ENCODE measurements at places on chromosomes 16 and 17.

GRCh38 chr16:19382887-19383816, 34.5 kb upstream of the TMC5 start:
- no peak for DNase-seq

- no peak for DNase-seq
Observed at GRCh38 chr16:7953360-7953759, 620.7 kb downstream of the RBFOX1 start.

- no peak for DNase-seq
Observed at GRCh38 chr16:78659216-78659615, 559.8 kb downstream of the WWOX start.

GRCh38 chr17:74514632-74515334, 16.5 kb downstream of the CD300LB start:
- peak; percentile 75 for DNase-seq

DNA sequence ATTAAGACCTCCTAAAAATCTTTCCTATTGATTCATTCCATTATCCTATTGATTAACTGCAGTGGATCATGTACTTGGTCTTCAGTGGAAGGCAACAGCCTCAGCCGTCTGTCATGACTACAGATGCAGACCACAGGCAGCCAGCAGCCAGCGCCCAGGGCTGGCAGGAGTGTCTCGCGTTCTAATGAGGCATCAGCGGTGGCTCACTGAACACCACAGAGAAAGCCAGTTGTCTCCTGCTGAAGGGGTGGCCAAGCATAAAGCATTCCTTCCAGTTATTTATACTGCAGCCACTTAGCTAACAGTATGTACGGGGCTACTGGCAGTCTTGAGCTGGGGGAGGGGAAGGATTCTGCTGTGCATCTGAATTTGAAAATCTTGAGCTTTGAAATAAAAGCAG, 214.3 kb downstream of the IRX3 start:
- no peak for DNase-seq

DNA sequence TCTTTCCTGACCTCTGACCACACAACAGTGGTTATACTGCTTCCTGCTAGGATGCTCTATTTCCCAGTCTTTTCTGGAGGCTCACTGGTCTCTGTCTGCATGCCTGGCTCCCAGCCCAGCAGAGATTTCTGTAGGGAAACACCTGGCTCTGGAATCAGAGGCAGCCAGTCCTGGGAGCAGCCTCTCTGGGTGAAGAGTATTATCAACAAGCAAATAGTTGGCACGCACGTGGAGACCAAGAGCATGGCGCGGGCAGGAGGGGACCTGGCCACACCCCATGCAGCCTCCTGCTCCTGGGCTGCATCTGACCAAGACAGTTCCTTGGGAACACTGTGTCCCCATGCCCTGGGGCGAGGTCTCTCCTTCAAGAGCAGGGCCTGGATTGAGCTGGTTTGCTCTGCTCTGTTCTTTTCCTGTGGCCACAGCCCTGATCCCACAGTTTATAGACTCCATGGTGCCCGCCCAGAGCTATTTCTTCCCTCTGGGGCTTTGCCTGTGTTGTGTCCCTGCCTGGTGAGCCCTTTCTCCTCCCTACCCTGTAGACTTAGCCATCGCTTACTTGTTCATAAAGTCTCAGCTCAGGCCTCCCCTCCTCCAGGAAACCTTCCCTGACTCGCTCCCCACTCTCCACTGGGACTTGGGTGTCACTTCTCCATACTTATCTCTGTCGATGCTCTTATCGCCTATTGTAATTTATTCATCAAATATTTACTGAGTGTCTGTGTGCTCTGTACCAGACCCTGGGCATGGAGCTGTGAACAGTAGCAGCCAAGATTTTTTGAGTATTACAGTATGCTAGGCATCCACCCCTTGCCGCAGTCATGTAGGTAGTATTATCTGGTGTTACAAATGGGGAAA, 60.6 kb downstream of the SCNN1B start:
- no peak for DNase-seq

GRCh38 chr16:84925092-84925772, 86.1 kb downstream of the ZDHHC7 start:
- DNase-seq: no peak

DNA sequence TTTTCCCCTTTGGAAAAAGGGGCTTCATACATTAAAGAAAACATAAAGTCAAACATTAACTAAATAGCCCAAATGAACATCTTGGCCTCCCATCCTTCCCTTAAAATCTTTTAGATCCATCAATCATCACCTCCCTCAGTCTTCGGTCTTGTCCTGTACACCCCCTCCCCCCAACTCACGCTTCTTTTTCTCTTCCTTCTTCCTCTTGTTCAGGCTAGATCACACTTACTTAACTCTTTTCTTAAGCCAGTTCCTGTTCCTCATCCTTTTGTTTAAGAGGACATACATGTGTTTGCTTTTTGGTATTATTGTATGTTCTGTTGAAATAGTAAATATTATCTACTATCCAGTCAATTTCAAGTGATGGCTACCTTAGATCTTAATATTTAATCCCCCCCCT, 5.5 kb downstream of the MFSD6L start:
- DNase-seq: no peak

DNA sequence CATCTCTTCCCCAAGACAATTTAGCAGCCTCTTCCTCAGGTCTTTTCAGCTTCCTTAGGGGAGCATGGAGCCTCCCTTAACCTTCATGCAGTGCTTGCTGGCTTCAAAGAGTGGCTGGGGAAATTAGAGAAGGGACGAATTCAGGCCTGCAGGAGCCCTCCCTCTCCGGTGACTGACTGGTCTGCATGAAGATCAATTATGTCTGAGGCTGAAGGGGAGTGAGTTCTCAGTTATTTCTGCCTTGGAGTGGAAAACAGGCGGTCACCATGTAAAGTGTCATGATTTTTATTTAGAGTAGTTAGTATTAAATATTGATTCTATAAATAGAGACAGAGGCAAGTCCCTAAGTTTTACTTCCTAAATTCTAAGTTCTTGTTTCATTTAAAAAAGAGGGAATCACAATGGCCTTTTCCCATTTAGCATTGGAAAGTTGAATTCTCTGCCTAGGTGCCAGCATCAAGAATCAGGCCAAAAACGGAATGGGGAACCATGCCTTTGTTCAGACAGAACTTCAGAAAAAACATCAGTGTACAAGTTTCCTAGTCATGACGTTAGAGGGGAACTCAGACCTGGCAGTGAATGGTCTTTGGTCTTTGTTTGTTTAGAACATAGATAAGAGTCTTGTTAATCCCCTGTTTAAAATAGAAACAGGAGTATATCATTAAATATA, 4.4 kb downstream of the GABARAPL2 start:
- DNase-seq: no peak

DNA sequence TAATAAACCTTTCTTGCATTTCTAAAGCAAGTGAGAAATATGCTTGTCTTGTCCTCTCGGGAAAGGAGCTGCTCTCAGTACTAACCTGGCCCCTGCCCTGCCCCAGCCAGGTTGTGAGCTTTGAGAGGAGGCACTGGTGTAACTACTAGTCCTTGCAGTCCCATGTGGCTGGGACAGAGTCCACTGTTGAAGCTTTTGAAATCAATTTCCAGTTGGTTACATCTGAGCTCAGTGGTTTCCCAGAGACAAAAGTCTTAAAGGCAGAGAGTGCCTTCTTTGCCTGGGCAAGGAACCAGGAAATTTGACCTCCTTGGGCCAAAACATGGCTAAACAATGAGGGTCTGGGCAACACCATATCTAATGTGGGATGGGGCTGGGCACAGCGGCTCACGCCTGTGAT, 48.7 kb downstream of the GSG1L start:
- no peak for DNase-seq

DNA sequence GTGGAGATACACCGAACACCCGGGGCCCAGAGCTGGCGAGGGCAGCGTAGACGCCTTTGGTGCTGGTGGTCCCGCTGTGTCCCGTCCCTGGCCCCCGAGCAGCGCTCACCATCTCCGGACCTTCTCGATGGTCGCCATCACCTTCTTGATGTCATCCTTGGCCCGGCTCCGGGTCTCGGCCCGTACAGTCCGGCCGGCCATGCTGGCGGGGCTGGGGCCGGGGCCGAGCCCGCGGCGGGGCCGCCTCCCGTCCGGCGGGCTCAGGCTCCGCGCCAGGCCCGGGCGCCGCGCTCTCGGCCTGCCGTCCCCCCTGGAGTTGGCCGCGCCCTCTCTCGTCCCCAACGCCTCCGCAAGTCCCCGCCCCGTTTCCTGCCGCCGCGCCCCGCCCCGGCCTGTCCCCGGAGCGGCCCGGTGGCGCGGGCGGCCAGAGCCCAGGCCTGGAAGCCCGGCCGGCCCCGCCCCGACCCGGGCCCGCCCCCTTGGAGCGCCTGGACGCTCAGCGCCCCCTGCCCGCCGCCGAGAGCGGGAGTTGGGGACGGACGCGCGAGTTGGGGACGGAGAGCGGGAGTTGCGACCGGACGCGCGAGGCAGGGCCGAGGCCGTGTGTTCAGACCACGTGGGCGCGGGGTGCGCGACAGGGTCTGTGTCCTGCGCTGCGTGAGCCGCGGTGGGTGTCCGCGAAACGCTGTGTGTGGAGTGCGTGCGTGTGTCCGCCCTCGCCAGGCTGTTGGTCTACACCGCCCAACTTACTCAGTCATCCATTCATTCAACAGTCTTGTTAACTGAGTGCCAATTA, at the start of gene BCL7C:
Gene BCL7C (minus strand): TSS at position 334 of the 796 bp plus-strand sequence. CDS start 133 bp downstream, at position 201.
- DNase-seq: no peak

GRCh38 chr17:632560-632959, 82.1 kb downstream of the VPS53 start:
- DNase-seq: no peak

- peak; percentile 49 for DNase-seq
Observed at GRCh38 chr17:6667516-6667915, 16.0 kb downstream of the C17orf100 start.

DNA sequence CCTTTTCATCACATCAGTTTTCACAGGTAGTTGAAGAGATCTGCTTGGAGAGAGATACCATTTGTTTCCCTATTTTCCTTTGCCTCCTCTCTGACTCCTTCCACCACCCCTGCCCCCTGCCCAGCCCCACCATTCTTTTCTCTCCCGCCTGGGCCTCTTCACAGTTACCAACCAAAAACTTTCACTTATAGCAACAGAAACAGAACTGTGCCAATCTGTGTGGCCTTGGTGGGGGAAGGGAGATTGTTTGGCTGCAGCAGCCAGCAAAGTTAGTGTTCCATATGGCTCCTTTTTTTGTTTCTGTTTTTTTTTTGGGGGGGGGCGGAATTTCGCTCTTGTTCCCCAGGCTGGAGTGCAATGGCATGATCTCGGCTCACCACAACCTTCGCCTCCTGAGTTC, 17.2 kb upstream of the ARL4D start:
- DNase-seq: no peak

Measured in vagina (tissue), 2 donors.